ENCODE measurements at places on chromosomes 16 and 17. TPM values are rescaled to one million over a fixed set of nuclear protein-coding genes. Genes with fewer than 3 reads are reported as not detected.

Gene UNC13D
- total RNA-seq = 0.71 TPM

Gene DNAH2
- not detected for total RNA-seq

Gene CCDC154
- total RNA-seq = 0.06 TPM

Gene LRRC46
- total RNA-seq = 1.4 TPM

Gene PIMREG
- total RNA-seq = 94.6 TPM

Gene FOXC2
- 8.3 TPM for total RNA-seq

Gene NHLRC4
- total RNA-seq = 0.11 TPM

Gene NLRC3
- not detected for total RNA-seq

Gene ADAMTS18
- total RNA-seq = not detected

Gene PIGQ
- total RNA-seq = 51.4 TPM

Gene TANC2
- 30.4 TPM for total RNA-seq

Gene ERN2
- not detected for total RNA-seq

Gene SPN
- not detected for total RNA-seq

Gene CHST6
- 1.9 TPM for total RNA-seq

Gene LPO
- not detected for total RNA-seq

Gene SPNS2
- total RNA-seq = 0.06 TPM

Gene EPOP
- 2.6 TPM for total RNA-seq

Gene DLG4
- 17.3 TPM for total RNA-seq

Gene IST1
- 193 TPM for total RNA-seq

Gene MYH1
- total RNA-seq = not detected

Gene TMIGD1
- total RNA-seq = not detected

Gene PLK1
- 102 TPM for total RNA-seq

Gene RBFOX1
- 1.8 TPM for total RNA-seq

Gene PRCD
- 0.86 TPM for total RNA-seq

Gene GSE1
- 14.3 TPM for total RNA-seq

Gene SNX20
- total RNA-seq = not detected

Gene CACNG3
- not detected for total RNA-seq

Gene NDEL1
- total RNA-seq = 69.1 TPM

Gene CCL1
- not detected for total RNA-seq

Gene WFIKKN1
- not detected for total RNA-seq

Gene GSDMA
- total RNA-seq = not detected

Gene SGCA
- total RNA-seq = 207 TPM

Gene RAB34
- 396 TPM for total RNA-seq

Measured in LHCN-M2 (cell line).